ENCODE measurements at places on chromosomes 1 and 21. TPM values are rescaled to one million over a fixed set of nuclear protein-coding genes. Genes with fewer than 3 reads are reported as not detected.
A peak's percentile ranks its signal among the peaks of the same experiment; 100 is the strongest.

DNA sequence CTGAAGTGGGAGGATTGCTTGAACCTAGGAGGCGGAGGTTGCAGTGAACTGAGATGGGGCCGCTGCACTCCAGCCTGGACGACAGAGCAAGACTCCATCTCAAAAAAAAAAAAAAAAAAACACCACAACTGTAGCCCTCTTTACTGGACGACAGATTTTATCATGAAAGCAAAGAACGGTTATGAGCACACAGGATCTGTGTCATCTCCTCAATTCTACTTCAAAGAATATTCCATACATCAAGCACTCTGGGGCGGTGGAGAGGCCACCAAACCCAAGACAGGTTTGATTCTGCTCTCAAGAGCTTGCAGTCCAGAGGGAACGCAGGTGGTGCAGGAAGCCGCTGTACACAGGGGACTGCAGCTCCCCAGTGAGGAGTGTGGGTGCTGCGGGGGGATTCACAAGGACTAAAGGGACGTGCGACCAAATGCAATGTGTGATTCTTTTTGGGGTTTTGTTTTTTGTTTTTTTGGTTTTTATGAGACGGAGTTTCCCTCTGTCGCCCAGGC, 110.1 kb downstream of the SPSB1 start:
- no peak for DNase-seq

DNA sequence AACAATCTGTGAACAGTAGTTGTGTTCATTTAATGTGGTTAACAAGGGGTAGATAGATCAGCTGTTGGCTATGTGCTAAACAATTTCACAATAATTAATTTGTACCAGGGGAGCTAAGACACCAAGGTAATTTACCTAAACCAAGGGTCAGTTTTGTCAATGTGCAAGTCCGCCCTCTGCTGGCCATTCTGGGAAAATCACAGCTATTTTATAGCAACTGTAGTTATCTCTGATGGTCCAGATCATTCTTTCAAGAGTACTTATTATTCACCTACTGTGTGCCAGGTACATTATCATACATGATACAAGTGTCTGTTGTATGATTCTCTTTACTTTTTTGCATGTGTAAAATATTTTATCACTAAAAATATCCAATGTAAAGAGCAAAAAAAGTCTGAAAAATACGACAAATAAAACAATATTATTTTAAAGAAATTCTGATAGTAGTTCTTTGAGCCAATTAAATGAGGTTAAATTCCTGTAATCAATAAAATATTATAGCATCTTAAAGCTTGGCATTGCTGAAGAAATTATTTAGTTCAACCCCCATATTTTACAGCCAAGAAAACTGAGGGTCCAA, 312.3 kb upstream of the FAM78B start:
- DNase-seq = peak; percentile 72

DNA sequence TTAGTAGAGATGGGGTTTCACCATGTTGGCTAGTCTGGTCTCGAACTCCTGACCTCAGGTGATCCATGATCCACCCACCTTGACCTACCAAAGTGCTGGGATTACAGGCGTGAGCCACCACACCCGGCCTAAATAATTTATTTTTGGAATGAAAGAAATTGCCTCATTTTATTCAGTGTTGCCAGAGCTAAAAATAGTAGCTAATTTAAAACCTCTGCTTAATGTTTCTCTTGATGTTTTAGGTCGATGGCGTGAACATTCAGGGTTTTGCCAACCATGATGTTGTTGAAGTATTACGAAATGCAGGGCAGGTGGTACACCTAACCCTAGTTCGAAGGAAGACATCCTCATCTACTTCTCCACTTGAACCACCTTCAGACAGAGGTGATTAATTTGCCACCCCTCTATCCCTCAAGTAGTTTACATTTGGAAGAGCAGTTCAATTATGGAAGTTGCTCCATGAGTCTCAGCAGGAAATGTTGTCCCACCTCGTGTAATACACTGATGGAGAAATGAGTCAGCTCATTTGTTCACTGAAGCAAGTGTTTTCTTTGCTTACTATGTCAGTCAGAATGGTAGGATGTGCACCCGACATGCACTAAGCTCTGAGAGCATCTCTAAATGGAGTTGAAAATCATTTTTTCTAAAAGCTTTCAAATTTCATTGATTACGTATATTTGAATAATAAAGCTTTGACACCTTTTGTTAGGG, 54.9 kb downstream of the PATJ start:
- DNase-seq = no peak

Gene SYNJ1
- 16.2 TPM for total RNA-seq

Gene RPF1
- 50.0 TPM for total RNA-seq

GRCh38 chr1:194544012-194544411, 1357.6 kb upstream of the B3GALT2 start:
- DNase-seq = no peak

- DNase-seq = peak; percentile 61
Observed at GRCh38 chr1:207470927-207471326, 16.8 kb downstream of the CR2 start.

Gene LDLRAD1
- not detected for total RNA-seq

Gene PRSS38
- total RNA-seq = not detected

- DNase-seq = no peak
Observed at GRCh38 chr21:28380241-28380640, 612.4 kb downstream of the LTN1 start.

Gene TMCO2
- total RNA-seq = not detected

DNA sequence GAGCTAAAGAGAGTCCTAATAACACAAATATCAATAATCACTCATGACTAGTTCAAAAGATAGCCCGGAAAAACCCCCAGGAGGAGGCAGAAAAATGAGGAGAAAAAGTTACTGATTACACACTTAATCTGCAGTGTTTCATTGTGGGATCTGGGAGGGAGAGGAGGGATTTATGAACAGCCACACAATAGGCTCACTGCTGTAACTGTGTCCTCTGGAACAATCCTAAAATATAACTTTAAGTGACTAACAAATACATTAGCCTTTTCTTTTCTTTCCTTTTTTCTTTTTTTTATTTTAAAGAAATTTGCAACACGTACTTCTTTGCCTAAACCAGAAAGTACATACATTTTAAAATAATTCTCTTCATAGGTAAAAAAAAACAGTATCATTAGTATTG, 106.3 kb upstream of the LBR start:
- DNase-seq = no peak

- DNase-seq = no peak
Observed at GRCh38 chr1:8567146-8567545, 249.2 kb downstream of the SLC45A1 start.

DNA sequence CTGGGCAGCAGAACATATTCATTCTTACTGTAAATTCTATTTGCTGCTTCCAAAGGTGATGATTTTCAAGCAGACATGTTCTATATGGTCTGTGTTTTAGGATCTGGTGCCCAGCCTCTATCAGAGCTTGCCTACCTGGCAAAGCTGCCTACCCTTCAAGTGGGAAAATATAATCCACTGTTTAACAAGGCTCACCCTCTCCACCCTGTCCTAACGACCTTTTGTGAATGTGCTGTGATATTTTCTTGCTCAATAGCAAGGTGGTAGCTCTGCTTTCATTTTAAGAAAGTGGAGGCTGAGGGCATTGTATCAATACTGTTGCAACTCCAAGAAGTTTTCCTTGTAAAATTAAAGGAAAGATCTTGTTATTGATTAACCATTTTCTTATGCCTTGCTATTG, 26.0 kb upstream of the AGO1 start:
- DNase-seq = no peak

DNA sequence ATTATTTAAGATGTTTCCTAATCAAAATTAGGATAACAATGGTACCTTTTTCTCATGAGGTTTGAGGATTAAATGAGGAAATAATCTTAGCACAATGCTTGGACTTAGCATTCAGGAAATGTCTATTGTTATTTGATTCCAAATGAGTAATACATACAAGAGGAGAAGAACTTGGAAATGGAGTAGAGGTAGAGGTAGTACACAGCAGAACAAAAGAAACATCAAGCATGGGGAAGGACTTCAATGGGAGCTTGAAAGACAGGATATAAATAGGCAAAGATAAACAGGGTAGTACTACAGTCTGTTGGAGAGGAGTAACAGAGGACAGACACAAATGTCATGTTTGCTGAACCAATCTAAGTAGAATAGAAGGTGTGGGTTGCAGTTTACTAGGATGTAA, 59.5 kb upstream of the RGS2 start:
- no peak for DNase-seq

Gene ANKRD35
- total RNA-seq = 0.23 TPM

Gene SFN
- total RNA-seq = 0.66 TPM

DNA sequence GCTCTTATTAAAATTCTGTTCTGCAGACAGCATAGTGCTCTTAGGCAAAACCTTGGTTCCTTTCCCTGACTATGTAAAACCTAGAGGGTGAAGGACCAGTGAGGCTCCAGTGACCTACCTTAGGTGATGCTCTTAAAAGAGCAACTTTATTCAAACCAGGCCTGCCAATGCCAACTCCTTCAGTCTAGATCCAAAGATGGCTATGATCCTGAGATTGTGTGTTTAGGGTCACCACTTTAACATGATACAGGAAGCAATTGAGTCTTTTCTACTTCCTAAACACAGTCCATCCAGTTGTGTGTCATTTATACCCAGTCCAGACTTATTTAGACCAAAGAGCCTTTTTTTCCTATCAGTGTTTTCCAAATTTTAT, 10.8 kb downstream of the MCL1 start:
- DNase-seq = peak; percentile 45

DNA sequence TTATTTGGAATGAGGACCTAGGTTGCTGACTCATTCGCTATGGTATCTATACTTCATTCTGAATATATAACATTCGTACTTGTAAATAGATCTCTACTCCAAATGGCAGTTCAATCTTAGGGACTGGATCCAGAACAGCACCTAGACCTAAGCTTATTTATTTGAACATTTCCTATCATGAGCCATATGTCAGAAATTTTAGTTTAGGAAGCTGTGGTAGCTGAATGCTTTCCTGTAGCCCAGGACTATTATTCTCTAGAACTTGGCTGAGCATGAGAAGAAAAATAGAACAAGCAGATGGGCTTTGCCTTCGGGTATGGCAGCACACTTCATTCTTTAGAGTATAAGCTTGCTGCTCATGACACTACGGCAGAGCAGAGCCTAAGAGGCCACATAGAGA, 1114.4 kb upstream of the B3GALT2 start:
- DNase-seq = no peak

Gene LINGO4
- not detected for total RNA-seq

GRCh38 chr1:41101076-41101475, 79.6 kb upstream of the SLFNL1 start:
- no peak for DNase-seq

- DNase-seq = no peak
Observed at GRCh38 chr1:55230659-55231058, 15.5 kb upstream of the USP24 start.

DNA sequence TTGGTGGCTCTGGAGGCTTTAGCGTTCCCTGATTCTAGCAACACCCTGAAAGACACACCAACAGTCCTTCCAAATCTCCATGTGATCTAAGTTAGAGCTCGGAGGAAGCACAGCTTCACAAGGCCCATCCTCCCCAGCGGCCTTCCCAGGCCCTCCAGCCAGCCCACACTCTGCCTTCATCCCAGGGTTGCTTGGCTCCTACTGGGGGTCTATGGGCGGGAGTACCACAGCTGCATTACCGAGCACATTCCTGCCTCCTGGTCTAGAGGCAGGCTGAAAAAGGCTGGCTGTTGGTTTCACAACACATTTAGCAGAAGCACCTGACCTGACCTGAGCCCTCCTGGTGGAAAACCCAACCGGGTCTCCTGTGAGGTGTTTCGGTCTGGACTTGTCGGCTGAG, 54.7 kb upstream of the TRIM67 start:
- no peak for DNase-seq

Gene PLA2G5
- total RNA-seq = not detected

DNA sequence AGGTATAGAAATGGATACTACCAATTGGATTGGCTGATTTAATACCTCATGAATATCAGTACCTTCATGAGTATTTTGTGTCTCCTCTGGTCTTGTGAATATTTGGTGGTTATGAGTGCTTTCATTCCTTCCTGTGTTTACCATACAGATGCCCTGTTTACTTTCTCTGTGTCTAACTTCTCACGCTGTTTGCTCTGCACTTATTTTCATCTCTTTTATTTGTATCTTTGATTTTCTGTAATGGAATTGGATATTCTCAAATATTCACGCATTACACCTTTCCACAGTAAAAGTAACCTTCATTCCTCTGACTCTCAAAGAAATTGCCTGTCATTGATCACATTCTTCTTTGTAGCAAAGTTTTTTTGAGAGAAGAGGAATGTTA, 16.8 kb downstream of the CNST start:
- DNase-seq = no peak

Gene TENT5C
- 90.9 TPM for total RNA-seq

- no peak for DNase-seq
Observed at GRCh38 chr1:176517484-176517883, 54.5 kb downstream of the PAPPA2 start.

DNA sequence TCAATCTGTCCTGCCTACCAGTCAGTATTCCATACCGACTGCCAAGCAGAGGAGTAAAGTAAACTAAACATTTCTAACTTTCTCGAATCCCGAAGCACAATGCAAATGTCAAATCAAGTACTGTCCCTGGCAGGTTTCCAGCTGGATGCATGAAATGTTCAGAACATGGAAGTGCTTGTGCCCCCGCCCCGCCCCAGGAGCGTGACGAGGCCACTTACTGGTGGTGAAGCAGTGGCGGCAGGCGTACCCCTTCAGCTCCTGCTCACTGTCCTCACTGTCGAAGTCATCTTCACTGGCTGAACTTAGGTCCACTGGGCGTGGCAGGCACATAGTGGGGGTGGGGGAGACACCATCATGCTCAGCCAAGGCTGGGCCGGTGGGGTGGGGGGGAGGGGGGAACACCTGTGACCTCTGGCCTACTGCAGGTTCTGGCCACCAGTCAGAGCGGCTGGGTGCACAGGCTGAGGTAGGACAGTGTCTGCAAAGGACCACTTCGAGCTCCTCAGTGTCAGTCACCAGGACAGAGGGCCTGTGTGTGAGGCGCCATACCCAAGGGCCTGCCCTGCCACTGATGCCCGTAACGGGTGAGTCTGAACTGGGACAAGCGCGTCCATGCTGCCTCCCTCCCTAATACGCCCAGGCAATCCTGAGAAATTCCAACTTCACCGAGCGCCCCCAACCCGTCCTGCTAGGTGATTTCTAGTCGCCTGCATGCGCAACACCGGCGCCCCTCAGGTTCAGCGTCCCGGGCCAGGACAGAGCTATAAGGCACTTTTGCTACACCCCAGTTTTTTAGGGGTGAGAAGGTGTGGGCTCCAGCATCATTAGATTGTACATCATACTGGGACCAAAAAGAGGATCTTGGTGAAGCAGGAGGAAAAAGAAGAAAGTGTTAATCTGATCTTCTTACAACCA, 46.9 kb downstream of the SLC45A1 start:
- no peak for DNase-seq

GRCh38 chr1:57357462-57357861, 66.4 kb downstream of the DAB1 start:
- DNase-seq = no peak

- DNase-seq = peak; percentile 12
Observed at GRCh38 chr21:24514081-24514733, 1093.1 kb downstream of the MRPL39 start.

DNA sequence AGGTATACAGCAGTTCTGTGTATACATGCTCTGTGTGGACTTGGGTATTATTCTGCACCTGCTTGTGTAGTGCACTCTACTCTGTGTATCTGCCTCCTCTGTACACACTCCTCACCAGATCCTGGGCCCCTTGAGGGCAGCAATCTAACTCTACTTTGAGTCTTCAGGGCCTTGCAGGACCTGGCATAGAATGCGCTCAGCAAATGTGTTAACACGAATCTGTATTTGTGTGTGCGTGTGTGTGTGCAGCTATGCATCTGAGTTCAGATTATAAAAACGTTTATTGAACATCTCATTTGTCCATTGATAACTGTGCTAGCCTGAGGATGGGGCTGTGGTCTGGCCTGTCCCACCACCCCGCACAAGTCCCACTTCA, 3.9 kb upstream of the MEF2D start:
- DNase-seq = peak; percentile 67

GRCh38 chr1:163240705-163241104, 38.0 kb upstream of the RGS5 start:
- DNase-seq = no peak

Gene CLDN17
- total RNA-seq = not detected
